ENCODE measurements at places on chromosomes 3 and 15. TPM values are rescaled to one million over a fixed set of nuclear protein-coding genes. Genes with fewer than 3 reads are reported as not detected.

The EFHB gene
- 0.46 TPM for total RNA-seq

The NOX5 gene
- total RNA-seq, result not detected

The PLXNB1 gene
- total RNA-seq, result 143 TPM

The HTR3E gene
- not detected for total RNA-seq

The KLHL6 gene
- 0.18 TPM for total RNA-seq

The IGDCC3 gene
- total RNA-seq, result 49.2 TPM

Data from WTC11 (cell line).